AML-193 (cell line): ENCODE measurements at places on chromosomes 2 and 18.

- no peak for DNase-seq
These were observed 583.1 kb downstream of the XIRP2 start for GRCh38 chr2:167471332-167471731.

- DNase-seq, result no peak
These were observed 57.6 kb downstream of the EVA1A start for GRCh38 chr2:75503048-75503607.

- peak; percentile 61 for DNase-seq
These were observed 70.8 kb downstream of the RAPGEF4 start for GRCh38 chr2:172806493-172806892.

DNA sequence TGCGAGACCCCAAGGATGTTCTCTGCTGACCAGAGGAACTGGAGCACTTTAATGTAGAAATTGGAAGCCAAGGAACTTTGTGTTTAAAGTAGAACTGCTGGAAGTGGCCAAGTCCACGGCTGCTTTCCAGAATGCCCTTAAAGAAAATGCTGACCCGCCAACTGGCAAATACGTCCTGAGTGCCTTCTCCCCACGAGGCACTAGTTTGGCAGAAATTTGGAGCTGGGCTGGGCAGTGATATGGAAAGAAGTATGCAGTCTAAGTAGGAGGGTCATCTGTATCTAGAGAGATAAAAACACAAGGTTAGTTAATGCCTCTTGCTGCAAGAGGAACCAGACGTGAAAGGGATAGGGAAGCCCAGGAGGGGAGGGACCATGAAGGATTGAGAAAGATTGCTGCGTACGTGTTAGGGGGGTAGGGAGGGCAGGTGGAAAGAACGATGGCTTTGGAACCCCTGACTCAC, 59.3 kb upstream of the RFX8 start:
- DNase-seq, result peak; percentile 63

GRCh38 chr2:128726911-128727310, 408.2 kb upstream of the HS6ST1 start:
- DNase-seq, result no peak

DNA sequence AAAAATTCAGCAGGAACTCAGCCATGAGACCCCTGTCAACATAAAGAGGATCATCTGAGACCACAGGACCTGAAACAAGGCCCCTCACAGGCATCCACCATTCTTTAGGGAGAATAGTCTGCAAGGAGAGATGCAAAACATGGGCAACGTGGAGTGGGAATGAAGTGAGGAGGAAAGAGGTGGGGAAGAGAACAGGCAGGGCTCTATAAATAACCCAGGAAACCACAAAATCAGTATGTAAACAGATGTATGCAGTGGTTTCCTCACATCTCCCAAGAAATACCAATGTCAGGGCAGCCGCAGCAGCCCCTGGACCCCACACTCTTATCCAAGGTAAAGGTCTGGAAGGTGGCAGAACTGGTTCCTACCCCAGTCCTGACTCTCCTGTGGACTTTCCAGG, 168.5 kb downstream of the EN1 start:
- no peak for DNase-seq

GRCh38 chr2:13495051-13495450, 778.3 kb downstream of the TRIB2 start:
- no peak for DNase-seq

DNA sequence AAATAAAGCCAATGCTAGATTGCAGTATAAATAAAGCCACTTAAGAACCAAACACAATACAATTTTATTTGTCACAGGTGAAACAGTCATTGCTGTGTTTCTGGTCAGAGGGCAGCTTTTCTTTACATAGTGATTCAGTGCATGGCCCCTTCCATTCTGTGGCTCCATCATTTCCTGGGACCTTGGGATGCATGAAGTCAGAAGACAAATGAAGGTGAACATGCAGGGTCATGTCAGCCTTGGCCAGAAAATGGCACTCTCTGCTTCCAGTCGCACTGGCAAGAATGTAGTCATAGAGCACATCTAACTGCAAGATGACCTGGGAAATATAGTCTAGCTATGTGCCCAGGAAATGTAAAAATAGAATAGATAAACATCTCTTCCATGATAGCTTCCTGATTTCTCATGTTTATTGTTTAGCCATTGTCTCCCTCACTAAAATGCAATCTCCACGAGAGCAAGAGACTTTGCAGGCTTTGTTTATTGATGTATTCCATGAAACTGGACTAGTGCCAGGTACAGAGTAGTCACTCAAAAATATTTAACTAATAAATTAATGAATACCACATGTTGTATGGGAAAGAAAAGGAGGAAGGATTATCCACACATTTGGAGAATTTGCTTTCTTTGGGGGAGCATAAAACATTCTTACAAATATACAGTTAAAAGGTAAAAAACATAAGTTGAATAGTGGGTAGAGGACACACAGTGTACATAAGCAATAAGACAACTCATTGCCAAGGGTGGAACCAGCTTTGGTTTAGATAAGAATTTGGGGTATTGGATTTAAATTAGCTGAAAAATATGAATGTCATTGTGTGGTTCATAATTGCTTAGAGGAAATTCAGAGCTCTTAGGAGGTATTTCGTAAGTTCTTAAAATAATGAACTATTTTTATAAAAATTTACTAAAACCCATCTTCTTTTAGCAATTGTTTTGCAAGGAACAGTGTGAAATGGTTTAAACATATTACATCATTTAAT, 343.8 kb downstream of the PID1 start:
- no peak for DNase-seq

GRCh38 chr18:32301976-32302743, 112.3 kb downstream of the MEP1B start:
- no peak for DNase-seq

GRCh38 chr18:50917021-50917420, 38.1 kb downstream of the ME2 start:
- DNase-seq, result no peak

DNA sequence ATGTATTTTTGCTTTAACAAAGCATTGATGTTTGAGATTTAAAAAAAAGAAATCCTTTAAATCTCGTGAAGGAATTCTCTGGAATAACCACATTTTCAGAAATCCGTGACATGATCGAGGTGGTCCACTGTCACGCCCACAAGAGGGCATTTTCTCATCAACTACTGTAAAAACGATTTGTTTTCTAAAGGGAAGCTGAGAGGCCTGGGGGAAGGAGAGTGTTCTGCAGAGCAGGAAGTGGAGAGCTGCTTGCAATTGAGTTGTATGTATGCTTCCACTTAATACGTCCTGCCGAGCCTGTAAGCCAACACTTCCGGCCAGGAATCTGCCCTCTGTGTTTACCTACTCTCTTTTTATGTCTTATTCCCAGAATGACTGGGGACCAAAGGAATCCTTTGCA, 19.4 kb downstream of the KLHL29 start:
- DNase-seq, result peak; percentile 63

- no peak for DNase-seq
These were observed 125.7 kb downstream of the B3GNT2 start for GRCh38 chr2:62321380-62322289.

DNA sequence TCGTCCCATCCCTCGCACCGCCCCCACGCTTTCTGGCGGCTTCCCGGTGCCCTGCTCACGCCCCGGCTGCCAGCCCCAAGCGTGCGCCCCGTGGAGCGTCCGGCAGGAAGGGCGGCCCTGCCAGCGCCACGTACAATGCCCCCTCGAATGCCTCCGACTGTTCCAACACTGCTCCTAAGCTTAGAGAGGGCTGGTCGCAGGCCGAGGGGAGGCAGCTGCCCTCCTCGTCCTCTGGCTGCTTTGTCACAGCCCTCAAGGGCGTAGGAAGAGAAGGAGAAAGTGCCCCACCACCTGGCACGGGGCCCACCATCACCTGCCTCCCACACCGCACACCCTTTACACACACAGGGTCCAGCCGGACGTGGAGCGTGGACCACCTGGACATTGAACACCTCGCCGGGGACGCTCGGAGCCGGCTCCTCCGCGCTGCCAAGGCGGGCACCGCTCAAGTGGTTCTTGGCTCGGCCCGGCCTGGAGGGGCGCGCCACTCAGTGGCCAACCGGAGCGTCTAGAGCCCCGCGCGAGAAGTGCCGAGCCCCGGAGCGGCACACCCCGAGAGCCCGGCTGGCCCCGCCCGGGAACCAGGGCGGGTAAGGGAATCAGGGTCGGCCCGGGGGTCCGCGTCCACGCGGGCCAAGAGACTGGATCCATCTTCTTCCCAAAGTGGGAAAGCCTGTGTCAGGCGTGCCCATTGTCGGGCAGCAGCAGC, 830 bp downstream of the DNER start:
- DNase-seq, result no peak

DNA sequence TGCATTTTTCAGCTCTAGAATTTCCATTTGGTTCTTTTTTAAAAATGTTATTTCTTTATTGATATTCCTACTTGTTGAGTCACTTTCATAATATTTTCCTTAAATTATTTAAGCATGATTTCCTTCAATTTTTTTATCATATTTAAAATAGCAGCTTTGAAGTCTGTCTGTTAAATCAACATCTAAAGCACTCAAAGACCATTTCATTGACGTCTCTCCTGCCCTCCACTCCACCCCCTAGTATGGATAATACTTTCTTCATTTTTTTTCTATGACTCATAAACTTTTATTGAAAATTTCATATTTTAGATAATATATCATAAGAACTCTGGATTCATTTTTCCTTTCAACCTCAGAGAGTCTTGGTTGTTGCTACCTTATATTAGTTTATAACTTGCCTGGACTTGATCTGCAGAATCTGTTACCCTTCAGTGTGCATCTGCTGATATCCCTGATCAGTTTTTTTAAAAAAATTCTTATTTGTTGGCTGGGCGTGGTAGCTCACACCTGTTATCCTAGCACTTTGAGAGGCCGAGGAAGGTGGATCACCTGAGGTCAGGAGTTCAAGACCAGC, 59.0 kb upstream of the ZNF396 start:
- DNase-seq, result no peak

DNA sequence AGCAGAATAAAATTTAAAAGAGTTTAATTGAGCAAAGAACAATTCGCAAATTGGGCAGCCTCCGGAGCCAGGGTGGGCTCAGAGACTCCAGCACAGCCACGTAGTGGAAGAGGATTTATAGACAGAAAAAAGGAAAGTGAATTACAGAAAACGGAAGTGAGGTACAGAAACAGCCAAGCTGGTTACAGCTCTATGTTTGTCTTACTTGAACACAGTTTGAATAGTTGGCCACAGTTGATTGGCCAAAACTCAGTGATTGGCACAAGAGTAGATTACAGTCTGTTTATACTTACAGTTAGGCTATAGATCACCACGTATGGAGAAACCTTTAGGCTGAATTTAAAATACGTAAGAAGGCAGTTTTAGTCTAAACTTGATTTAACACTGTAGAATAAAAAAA, 78.8 kb upstream of the NEDD4L start:
- no peak for DNase-seq

DNA sequence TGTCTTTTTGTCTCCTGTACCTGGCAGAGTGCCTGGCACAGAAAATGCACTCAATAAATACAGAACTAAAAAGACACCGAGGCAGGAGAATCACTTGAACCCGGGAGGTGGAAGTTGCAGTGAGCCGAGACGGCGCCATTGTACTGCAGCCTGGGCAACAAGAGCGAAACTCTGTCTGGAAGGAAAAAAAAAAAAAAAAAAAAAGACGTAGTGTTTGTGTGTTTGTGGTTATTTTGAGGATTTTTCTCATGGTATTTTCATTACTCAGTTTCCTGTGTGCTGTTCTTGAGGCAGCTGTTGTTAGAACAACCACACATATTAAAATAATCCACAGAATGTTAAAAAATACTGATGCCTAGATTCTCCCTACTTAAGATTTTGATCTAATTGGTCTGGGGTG, 519.2 kb upstream of the SPHKAP start:
- DNase-seq, result no peak

DNA sequence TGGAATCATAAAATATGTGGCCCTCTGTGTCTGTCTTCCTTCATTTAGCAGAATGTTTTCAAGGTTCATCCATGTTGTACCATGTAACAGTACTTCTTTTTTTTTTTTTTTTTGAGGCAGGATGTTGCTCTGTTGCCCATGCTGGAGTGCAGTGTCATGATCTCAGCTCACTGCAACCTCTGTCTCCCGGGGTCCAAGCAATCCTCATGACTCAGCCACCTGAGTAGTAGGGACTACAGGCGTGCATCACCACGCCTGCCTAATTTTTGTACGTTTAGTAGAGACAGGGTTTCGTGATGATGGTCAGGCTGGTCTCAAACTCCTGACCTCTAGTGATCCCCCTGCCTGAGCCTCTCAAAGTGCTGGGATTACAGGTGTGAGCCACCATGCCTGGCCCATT, 31.2 kb downstream of the RAB1A start:
- no peak for DNase-seq

- no peak for DNase-seq
These were observed 576.0 kb downstream of the ARHGAP15 start for GRCh38 chr2:143705108-143705707.

DNA sequence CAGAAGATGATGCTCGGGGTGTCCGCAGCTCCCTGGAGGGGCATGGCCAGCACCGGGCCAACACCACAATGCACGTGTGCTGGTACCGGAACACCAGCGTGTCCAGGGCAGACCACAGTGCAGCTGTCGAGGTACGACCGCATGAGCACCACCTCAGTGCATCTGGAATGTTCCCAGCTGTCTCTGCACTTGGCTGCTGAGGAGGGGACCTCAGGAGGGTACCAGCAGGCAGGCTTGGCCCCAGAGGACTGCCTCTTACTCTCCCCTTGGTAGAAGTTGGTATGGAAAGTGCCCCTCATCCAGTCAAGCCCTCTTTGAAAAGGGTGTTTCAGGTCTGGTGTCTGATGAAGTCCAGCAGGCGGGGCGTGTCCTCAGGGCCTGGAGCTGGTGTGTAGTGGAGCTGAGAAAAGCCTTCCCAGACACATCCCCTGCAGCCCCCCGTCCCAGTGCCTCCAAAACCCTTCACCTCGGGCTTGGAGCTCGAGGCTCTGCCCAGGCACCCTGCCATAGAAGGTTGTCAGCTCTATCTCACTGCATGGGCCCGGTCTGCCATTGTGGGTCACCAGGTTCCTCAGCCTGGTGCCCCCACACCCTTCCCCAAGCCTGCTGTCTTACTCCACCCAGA, 16.7 kb downstream of the STK25 start:
- DNase-seq, result no peak

DNA sequence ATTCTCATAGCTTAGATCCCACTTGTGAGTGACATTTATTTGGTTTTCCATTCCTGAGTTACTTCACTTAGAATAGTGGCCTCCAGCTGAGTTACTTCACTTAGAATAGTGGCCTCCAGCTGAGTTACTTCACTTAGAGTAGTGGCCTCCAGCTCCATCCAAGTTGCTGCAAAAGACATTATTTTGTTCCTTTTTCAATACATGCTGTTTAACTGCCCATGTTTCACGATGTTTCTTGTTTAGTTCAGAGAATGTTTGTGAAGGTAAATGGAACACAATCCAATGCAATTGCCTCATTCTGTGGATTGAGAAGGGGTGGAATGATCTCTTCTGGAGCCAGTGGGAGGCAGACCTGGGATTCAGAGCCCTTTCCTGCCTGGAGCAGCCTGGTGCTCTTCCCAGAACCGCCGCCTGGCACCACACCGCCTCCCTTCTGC, 273.5 kb upstream of the ATP5MC3 start:
- no peak for DNase-seq

DNA sequence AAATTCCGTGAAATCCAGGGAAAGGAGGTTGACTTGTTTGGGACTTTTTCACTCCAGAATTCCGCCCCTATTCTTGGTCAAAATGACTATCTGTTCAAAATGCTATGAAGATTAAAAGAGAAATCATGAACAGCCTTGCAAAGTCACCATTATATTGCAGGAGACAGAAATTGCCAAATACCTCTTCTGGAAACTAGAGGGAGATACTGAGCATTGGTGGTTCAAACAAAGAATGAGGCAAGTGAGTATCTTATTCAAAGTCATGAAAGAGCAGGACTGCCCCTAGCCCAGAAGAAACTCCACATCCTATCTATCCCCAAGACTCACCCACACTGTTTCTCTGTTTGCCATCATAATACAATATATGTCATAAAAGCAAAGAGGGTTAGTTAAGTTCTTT, 862.3 kb upstream of the POU3F3 start:
- DNase-seq, result peak; percentile 43

- peak; percentile 3 for DNase-seq
These were observed 67.5 kb downstream of the TANC1 start for GRCh38 chr2:159035790-159036411.
